ENCODE measurements at places on chromosomes 13 and 19.
A peak's percentile ranks its signal among the peaks of the same experiment; 100 is the strongest.

DNA sequence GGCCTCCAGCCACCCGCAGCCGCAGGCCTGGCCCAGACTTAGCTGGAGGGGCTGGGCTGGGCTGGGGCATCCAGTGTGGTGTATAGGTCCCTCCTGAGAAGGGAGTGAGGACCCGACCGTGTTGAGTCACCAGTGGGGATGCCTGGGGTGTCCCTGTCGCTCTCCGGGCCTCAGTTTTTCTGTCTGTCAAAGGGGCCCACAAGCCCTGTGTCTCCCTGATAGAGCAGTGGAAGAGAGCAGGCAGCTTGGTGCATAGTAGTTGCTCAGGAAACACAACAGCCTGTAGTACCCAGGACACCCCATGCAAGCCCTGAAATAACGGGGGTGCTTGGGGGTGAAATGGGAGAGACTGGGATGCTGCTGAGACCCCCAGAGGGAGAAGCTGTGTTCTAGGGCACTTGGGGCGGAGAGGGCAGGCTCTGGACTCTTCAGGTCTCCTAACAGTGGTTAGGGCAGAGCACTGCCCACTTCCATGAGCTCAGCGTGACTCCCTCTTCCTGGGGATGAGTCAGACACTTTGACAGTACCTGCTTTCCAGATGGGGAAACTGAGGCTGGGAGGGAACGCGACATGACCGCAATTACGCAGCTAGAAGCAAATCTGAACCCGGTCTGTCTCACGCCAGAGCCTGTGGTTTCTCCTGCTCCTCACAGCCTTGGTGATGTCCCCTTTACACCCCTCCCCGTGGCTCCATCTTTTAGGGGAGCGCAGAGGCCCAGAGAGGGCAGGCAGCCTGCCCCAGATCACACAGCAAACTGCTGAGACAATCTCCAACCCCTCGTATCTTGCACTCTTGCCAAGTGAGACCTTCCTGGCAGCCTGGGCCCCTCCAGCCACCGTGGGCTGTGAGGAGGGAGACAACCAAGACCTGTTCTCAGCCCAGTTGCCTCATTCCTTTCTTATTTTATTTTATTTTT lies 692 bp downstream of the SULT2B1 start:
- no peak for DNase-seq

- peak; percentile 72 for DNase-seq
Measured at GRCh38 chr13:113393563-113394338, 29.8 kb upstream of the GRTP1 start.

DNA sequence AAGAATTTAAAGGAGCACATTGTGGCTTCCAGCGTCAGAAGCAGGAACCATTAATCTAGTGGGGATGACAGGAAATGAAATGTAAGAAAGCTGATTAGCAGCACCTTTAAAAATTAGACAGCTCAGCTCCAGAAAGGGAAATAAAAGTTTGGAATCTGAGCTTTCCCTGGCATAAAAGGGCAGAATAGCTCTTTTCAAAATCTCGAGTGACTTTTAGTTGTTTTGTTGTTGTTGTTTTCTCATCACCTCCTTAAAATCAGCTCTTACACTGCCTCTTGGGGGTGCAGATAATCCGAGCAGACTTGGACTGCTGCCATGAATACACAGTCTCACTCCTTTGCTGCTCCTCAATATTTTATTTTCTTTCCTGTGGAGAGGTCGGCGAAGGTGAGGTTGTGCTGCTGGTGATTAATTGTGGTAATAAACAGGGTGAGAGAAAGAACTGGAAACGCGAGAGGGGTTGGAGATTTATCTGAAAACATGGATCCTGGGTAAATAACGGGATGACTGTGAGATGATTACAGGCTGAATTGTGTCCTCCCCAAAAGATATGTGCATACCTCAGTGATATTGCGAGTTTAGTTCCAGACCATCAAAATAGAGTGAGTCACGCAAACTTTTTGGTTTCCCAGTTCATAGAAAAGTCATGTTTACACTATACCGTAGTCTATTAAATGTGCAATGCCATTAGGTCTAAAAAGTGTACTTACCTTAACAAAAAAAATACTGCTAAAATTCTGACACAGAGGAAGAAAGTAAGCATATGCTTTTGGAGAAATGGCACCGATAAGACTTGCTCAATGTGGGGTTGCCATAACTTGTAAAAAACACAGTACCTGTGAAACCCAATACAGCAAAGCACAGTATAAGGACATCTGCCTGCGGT lies 787.7 kb downstream of the UQCRFS1 start:
- DNase-seq = no peak

- DNase-seq = no peak
Measured at GRCh38 chr13:58266271-58266670, 634.7 kb downstream of the PCDH17 start.

GRCh38 chr13:97459215-97459777 lies 25.3 kb downstream of the RAP2A start:
- no peak for DNase-seq

GRCh38 chr13:107568181-107568580 lies 647.2 kb downstream of the LIG4 start:
- DNase-seq = no peak

DNA sequence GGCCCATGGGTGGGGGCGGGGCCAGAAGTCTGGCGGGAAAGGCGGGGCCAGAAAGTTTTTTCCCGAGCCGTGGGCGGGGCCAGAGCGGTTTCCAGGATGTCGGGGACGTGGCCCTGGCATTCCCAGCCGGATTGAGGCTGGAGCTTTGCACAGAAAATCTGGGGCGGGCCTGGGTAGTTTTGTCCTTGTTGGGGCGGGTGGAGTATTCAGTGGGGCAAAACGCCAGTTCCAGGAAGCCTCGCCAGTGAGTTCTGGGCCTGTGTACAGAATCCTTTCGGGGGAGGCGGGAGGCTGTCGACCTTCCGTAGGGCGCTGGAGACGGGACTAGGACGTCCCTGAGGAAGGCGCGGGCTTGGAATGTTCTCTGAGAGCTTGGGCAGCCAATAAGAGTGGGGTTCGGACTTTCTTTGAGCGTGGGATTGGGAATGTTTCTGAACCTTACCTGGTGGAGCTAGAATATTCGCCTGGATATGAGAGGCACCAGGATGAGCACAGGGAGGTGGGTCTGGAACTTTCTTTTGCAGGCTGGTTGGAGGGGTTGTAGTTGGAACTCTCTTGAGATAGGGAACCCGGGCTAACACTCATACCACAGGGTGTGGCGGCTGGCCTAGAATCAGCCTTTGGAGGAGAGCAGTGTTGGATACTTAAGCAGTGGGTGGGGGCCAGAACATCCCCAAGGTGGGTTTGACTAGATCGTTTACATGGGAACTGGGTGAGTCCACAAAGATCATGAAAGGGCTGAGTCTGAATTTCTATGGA lies 1.3 kb downstream of the CCDC9 start:
- DNase-seq = no peak

DNA sequence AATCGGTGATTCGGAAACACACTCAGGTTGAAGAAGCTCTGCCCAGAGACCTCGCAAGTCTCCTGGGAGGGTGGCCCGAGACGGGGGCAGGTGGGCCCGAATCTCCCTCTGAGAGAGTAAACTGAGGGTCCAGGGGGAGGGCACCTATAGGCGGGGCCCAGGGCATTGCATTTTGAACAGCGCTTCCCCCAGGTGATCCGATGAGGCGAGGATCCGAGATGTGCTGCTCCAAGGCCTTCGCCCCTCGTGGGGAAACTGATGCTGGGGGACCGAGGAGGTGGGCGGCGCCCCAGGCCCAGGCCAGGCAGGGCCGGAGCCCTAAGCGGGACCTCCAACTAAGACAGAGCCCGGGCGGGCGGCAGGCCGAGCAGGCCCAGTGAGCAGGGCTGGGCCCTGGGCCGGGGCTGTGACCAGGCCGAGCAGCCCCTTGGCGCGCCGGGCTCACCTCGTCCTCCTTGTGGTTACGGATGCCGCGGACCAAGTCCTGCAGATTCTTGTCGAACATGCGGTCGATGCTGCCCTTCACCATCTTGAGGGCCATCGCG lies 500 bp downstream of the AP3D1 start:
- DNase-seq = no peak

GRCh38 chr19:51733742-51734522 lies 10.1 kb upstream of the HAS1 start:
- DNase-seq = no peak

- no peak for DNase-seq
Measured at GRCh38 chr13:93687261-93687660, 460.7 kb downstream of the GPC6 start.

GRCh38 chr13:32415019-32415418 lies 12.9 kb downstream of the N4BP2L1 start:
- DNase-seq = no peak

DNA sequence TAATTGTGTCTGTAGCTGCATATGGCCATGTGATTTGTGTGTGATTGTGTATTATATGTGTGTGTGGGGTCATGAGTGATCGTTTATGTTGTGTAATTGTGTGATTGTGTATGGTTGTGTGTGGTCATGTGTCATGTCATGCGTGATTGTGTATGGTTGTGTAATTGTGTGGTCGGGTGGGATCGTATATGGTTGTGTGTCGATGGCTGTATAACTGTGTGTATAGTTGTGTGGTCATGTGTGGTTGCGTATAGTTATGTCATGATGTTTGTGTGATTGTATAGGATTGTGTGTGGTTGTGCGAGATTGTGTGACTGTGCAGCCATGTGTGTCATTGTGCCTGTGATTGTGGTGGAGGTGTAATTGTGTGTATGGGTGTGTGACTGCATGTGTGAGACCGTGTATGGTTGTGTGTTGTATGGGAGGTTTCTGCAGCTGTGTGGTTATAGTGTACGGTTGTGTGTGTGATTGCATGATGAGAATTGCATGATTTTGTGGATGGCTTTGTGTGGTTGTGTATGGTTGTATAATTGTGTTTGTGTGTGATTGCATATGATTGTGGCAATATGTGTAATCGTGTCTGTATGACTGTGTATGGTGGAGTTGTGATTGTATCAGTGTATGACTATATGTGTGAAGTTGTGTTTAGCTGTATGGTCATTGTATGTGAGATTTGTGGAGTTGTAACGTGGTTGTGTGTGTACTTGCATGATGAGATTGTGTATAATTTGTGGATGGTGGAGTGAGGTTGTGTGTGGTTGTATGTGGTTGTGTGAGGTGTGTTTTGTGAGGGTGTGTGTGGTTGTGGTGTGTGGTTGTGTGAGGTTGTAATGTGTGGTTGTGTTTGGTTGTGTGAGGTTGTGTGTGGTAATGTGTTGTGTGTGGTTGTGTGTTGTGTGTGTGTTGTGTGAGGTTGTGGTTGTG lies 2.2 kb downstream of the TMPRSS9 start:
- DNase-seq = no peak

DNA sequence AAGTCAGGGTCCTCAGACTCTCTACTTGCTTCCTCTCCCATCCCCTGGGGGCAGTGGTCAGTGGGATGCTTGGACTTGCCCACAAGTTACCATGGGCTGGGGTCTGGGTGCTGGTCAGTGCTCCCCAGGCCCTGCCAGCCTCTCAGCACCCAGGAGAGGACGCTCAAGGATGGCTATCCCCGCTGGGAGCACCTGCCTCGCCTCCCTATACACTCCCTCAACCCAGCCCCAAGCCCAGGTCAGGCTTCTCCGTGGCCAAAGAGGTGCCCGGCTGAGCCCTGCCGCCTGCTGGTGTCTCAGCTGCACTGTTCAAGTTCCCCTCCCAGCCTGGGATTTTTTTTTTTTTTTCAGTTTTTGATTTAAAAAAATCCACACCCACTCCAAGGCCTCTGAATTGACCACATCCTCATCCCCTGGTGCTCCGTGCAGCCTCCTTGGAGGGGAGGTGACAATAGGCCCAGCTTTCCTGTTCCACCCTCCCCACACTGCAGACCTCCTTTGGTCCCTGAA lies 10.8 kb downstream of the F2RL3 start:
- no peak for DNase-seq

- DNase-seq = no peak
Measured at GRCh38 chr19:4691373-4691772, 21.2 kb upstream of the MYDGF start.

All from stimulated activated CD4-positive, alpha-beta T cell treated with anti-CD3 and anti-CD28 coated beads, TNF-alpha, amount 100 ng/mL, for 4 hours (primary cell).